ENCODE measurements at places on chromosomes 1 and 21.

GRCh38 chr1:81340239-81340638, 460.5 kb upstream of the ADGRL2 start:
- DNase-seq = no peak

DNA sequence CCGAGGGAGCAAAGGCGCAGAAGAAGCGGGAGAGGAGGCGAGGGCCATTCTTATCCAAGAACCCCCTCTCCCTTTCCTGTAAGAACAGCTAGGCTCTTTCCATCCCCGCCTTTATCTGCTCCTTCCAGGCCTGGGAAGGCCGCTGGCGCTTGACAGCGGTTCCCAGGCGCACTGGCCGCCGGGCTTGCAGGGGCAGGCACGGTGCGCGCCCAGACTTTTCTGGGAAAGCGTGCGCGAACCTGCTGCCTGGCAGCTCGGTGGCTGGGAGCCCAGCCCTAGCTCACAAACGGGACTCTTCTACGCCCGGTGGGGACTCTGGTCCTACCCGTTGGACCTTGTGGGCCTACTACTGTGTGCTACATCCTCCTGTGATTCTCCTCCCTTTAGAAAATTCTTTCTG, 8.8 kb upstream of the IFNLR1 start:
- DNase-seq = no peak

GRCh38 chr1:30089024-30089430, 634.4 kb downstream of the MATN1 start:
- no peak for DNase-seq

DNA sequence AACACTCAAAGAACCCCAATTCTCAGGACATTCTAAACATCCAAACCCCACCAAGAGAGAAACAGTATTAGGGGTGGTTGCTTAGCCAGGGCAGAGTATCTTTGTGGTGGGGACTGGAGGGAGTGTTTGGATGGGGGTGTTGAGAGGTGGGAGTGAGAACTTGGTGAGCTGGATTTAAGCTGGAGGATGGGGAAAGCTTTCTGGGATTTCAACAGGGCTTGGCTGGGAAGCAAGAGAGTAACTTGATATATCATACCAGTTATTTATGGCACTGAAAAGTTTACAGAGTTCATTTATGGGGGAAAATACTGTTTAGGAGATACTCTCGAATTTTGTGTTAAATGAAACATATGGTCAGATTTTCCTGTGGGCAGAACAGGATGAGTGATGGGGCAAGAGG, 6.8 kb upstream of the CNIH3 start:
- no peak for DNase-seq

DNA sequence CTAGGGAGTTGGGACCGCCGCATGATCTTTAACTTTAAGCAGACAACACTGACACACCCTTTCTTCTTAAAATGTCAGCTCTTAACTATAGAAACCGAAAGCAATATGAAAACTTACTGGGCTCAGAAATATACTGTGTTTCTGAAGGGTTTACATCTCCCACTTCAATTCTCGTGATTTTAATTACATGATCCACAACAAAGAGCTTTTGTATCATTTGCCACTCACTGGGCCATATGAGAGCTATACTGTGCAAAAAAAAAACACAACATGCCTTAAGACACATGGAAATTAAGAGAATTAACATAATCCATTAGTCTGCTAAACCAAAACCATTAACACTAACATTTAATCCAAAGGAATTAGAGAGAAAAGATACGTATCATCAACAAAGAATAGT, 35.0 kb upstream of the RAP1GAP start:
- no peak for DNase-seq

- no peak for DNase-seq
Observed at GRCh38 chr1:156949127-156949526, 28.7 kb downstream of the LRRC71 start.

DNA sequence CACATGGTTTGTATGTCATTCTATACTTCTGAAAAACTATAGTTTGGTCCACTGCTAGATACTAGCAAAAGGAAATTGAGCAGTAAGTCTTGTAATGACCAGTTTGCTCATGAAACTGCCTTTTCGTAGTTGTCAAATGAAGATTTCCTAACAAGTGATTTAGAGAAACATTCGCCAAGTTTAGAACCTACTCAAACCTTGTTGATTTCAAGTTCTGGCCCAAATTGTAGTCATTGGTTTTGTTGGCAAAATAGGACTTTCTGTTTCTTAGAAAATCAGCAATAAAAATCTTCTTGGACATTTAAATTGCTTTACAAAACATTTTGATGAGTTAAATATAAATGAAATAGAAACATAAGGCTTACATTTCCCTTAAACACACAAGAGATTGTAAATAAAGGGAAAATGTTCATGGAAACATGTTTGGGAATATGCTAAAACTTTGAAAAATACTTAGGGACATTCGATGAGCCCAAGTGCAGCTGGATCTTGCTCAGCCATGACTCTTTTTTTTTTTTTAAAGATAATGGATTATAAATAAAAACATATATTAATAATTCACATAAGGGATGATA, 178.5 kb upstream of the LYPLAL1 start:
- DNase-seq = no peak

DNA sequence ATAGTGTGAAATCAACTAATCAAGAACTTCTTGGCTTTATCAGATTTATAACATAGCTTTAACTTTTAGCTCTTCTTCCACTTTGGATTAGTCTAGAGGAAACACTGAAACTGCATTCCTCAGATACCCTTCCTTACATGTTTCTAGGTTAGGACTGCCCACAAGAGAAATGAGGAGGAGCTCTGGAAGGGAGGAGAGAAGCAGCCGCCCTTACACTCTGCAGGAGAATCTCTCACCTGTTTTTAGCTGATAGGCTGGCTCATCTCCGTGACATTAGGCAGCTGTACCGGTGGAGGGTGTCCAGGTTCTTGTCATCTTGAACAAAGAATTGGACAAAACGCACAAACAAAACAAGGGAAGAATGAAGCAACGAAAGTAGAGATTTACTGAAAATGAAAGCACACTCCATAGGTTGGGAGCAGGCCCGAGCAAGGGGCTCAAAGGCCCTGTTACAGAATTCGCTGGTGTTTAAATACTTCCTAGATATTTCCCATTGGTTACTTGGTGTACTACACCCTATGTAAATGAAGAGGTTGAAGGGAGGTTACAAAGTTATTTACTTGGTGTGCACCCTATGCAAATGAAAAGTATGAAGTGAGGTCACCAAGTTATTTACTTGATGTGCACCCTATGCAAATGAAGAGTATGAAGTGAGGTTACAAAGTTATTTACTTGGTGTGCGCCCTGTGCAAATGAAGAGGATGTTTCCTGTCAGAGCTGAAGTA, 524.9 kb upstream of the CHRM3 start:
- DNase-seq = no peak

GRCh38 chr1:207234690-207235089, 86.8 kb upstream of the CD55 start:
- DNase-seq = no peak

DNA sequence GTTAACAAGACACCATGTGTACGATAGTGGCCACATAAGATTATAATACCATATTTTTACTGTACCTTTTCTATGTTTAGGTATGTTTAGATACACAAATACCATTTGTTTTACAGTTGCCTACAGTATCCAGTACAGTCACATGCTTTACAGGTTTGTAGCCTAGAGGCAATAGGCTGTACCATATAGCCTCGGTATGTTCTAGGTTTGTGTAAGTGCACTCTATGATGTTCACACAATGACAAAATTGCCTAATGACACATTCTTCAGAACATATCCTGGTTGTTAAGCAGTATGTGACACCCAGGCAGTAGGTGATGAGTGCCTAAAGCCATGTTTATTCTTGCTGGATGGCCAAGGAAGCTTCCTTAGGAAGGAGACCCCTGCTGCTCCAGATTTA, 111.8 kb downstream of the PAPPA2 start:
- DNase-seq = no peak

- DNase-seq = no peak
Observed at GRCh38 chr1:159700312-159700711, 14.1 kb downstream of the CRP start.

GRCh38 chr1:181133441-181133951, 45.0 kb downstream of the IER5 start:
- DNase-seq = no peak

Measured in AG08395 (cell line).